Forelimb muscle (tissue), 1 donor: ENCODE measurements at places on chromosomes 6 and 20. TPM values are rescaled to one million over a fixed set of nuclear protein-coding genes. Genes with fewer than 3 reads are reported as not detected.

The SLC32A1 gene
- not detected for polyA plus RNA-seq

The STMND1 gene
- polyA plus RNA-seq = 0.34 TPM

The TPD52L1 gene
- 46.1 TPM for polyA plus RNA-seq

The RNF217 gene
- polyA plus RNA-seq = 51.8 TPM

The PTCHD4 gene
- polyA plus RNA-seq = 0.97 TPM

The KIAA0408 gene
- 16.1 TPM for polyA plus RNA-seq
